Brain pericyte (primary cell): ENCODE measurements at places on chromosomes 5 and 9.

GRCh38 chr9:15277400-15278090, 29.5 kb downstream of the TTC39B start:
- DNase-seq: no peak

DNA sequence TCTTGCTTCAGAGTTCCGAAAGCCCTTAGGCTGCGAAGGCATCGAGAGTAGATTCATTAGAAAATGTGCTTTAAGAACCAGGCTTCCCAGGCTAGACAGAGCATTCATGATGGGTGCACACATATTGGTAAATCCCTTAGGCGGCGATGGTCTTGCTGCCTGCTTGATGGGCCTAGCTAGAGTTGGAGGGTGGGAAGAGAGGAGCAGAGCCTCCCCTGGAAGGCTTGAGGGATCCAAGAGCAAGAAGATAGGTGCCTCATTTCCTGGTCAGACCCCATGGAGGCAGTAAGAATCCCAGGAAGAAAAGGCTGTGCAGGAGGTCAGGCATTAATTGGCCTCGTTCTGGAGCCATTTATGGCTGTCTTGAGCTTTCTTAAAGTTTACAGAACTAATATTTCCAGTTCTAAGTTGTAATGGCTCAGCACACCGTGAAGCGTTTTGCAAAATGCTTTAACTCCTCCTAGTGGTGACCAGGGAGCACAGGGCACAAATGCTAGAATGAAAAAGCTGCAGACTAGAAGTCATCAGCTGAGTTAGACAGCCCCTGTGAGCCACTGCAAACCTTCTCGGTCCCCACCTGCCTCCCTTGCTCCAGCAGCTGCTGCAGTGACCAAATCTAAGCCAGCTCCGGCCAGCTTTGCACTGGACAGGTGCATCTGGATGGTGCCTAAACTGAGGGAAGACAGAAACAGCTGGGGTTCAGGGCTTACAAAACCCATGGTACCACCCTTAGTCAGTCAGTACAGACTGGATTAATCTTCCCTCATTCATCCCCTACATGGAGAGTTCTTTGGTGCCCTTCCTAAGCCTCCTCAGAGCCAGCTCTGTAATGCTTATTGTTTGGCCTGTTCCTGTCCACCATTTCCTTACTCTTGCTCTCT, 14.7 kb downstream of the SLC45A2 start:
- no peak for DNase-seq

- no peak for DNase-seq
Measured at GRCh38 chr5:157659868-157660660, 7.8 kb upstream of the SOX30 start.

DNA sequence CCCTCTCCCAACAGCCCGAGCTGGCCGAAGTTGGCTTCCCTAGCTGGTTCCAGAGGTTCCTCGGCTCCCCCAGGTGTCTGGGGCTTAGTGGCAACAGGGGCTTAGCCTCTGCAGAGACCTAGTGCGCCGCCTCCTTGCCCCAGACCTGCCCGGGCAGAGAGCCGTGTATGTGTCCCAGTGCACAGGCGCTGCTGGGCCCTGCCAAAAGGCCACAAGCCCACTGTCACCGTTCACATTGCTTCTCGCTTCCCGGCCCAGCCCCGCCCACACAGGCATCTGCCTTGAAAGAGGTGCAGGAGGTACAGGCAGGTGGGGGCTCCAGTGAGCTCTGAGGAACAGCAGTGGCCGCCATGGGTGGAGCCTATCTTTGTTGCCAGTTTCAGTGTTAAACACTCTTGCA, 2.5 kb upstream of the CACFD1 start:
- DNase-seq: no peak

DNA sequence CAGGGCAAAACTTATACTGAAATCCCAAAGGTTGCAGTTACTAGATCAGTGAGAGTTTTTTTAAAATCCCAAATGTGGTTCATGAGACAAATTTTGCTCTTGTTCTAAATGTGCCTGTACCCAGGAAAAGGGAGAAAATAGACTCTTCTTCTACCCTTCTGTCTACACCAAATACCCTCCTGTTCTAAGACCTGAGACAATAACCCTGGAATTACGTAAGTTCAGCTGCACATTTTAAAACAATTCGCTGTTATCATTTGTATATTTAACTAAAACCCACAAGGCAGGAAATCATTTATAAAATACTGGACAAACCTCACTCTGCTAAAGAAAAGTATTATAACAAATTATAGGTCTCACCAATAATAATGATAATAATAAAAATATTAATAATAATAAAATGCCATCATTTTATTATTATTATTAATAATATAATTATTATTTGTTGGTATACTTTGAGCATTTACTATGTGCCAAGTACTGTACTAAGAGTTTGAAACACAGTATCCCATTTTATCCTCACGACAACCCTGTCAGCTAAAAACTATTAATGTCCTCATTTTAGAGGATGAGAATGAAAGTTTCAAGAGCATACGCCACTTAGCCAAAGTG, 49.8 kb upstream of the AFAP1L1 start:
- DNase-seq: no peak

DNA sequence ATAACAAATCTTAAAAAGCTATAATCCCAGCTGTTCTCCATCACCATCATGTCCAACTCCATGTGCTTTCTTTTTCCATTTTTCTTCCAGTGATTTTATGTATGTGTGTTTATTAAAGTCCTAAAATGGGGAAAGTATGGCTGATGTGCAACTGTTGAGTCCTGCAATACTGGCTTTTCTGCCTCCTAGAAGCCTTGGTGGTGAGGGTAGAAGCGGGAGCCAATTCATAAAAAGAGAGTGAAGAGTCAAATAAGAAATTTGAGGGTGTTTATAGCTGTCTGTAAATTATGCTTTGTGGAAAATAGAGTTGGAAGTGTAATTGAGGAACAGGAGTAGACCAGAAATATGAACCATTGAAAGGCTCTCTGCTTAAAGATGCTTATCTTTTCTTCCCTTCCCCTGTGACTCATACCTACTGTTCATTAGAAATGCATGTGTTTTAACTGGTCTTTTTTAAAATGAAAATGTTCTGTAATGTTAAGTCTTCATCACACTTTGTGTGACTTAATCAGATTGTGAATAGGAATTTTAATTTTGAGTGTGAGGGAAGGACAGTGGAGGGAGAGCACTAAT, 80.1 kb downstream of the ZCCHC7 start:
- no peak for DNase-seq

- no peak for DNase-seq
Measured at GRCh38 chr5:143013176-143013891, 243.2 kb downstream of the ARHGAP26 start.

DNA sequence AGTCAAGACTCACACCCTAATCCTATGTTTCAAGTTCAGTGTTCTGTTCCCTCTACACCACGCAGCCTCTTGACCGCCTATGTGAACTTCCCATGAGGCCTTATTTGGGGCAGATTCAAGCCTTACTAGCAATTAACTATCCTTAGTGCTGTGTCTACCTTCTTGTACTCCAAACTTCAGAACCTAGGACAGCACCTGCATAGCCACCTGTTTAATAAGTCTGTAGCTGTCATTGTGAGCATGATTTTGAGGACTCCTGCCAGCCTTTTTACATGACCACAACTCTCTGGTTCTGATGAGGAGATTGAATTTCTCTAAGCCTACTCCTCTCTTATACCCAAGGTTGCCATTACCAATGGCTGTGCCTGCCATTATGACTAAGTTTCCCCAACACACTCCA, 50.8 kb upstream of the PCSK1 start:
- no peak for DNase-seq

DNA sequence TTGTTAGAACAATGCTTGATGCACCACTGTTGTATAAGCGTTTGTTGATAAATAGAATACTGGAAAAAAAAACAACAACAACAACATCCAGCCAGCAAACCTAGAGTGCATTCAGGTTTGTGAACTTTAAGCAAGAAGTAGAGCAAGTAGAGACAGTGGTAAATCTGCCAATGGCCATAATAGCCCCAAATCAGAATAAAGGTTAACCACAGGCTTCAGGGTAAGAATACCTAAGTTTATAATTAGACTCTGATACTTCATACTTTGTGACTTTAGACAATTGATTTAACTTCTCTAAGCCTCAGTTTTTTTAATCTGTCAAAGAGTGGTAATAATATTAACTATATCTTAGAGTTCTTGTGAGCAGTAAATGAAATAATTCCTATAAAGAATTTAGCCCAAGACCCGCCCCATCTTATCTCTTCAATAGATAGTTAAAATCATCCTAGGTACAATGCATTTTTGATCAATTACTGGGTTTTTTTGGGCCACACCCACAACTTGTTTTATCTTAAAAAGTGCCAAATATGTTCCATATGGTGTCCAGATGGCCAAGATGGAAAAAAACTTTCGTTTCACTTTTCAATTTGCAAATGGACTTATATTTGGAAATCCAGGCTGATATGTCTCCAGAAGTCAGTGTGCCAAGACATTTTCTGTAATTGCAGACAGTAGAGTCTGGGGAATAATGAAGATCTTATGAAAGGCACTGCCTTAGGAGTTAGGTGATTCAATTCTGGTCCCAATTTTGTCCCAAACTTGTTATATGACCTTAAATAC, 24.5 kb upstream of the DPYSL3 start:
- no peak for DNase-seq

GRCh38 chr5:62308439-62308838, 2.4 kb downstream of the KIF2A start:
- no peak for DNase-seq

GRCh38 chr5:174527916-174528540, 196.4 kb upstream of the MSX2 start:
- DNase-seq: no peak

GRCh38 chr5:118519466-118519865, 468.9 kb downstream of the DTWD2 start:
- no peak for DNase-seq

GRCh38 chr9:33044677-33045282, 19.7 kb downstream of the DNAJA1 start:
- no peak for DNase-seq

GRCh38 chr9:72363236-72363635, 1.8 kb downstream of the ZFAND5 start:
- DNase-seq: no peak

DNA sequence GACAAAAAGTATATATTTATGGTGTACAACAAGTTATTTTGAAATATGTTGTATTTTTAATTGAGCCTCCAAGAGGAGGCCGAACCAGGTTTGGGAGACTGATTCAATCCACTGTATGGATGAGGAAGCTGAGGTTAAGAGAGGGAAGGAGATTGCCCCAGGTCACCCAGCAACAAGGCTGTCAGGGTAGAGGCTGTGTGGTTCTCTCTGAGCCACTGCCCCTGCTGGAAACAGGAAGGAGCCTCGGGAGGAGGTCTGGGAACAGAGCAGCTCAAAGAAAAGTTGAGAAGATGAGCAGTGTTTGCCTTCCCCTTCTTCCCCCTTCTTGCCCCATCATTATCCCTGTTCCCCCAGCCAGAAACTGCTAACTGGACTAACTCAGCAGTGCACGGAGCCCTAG, 6.6 kb upstream of the FAT2 start:
- DNase-seq: no peak

- no peak for DNase-seq
Measured at GRCh38 chr9:85416715-85417114, 325.0 kb downstream of the AGTPBP1 start.

DNA sequence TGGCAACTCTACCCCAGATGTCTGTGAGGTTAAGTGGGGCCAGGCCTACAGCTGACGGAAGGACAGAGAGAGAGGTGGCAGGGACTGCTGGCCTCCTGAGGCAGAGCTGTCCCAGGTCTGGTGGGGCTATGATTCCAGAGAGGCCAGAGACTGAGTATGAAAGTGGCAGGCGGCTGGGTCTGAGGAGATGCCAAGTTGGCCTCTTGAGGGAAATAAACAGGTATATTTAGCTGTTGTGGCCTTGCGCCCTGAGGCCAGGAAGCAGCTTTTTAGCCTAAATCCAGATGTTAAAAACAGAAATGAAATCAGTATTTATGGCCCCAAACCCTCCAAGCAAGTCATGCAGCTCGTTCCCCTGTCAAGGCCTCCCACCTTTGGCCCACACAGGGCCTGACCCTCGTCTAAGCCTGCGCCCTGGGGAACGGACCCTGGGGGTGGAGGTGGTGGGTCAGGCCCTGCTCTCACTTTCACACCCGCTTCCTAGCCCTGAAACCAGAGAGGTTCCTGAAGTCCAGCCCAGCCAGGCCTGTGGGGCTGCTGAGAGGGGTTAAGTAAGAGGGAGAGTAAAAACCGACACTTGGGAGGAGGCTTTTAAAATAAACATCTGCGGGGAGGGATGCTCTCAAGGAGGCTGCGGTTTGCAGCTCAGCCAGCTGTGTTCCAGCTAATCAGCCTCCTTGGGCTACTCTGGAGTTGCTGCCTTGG, 18.7 kb downstream of the PCDHGC5 start:
- peak; percentile 69 for DNase-seq
